ENCODE measurements at places on chromosomes 13 and 19.
A peak's percentile ranks its signal among the peaks of the same experiment; 100 is the strongest.

DNA sequence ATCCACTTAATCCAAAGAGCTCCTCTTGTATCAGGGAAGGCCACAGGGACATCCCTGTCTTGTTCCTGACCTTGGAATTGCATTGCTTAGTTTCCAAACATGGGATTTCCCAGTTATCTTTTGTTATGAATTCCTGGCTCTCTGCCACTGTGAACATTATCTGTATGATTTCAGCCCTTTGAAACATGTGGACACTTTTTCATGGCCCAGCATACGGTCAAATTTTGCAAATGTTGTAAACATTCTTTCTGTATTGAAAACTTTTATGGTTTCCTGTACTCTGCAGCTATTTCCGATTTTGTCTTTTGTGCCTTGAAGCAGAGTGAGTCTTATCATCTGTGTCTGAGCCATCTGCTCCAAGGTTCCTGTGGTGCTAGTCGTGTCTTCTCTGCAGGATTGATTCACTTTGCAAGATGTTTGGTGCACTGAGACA is 4.5 kb upstream of the CFAP97D2 start:
- H3K27me3 ChIP-seq = peaks cover 15% of the 10 kb centered on the region
- no peak overlapping the region for H3K27ac ChIP-seq
- H3K36me3 ChIP-seq = no peaks in the 10 kb centered on the region
- no peak overlapping the region for H3K4me3 ChIP-seq

DNA sequence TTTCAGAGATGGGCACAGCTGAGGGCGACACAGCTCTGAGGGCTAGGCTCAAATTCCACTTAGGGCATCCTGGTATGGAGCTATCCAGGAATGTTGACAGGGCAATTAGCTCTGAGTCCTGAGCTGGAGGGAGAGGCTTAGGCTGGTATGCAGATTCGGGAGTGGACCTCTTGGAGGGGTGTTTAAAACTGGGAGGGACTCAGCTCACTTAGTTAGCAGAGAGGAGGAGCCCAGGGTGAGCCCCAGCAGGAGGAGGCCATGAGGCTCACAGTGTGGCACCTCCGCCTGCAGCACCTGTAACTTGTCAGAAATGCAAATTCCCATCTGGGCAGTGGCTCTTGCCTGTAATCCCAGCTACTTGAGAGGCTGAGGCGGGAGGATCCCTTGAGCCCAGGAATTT is 10.2 kb upstream of the NOP53 start:
- H3K27ac ChIP-seq = no peak overlapping the region
- H3K4me3 ChIP-seq = no peak overlapping the region
- peaks cover 12% of the 10 kb centered on the region for H3K4me1 ChIP-seq
- no peaks in the 10 kb centered on the region for H3K27me3 ChIP-seq
- peaks cover 100% of the 10 kb centered on the region for H3K36me3 ChIP-seq

GRCh38 chr13:23506071-23506806 is 64.0 kb upstream of the TNFRSF19 start:
- no peaks in the 10 kb centered on the region for H3K4me1 ChIP-seq
- no peak overlapping the region for H3K4me3 ChIP-seq
- no peaks in the 10 kb centered on the region for H3K36me3 ChIP-seq
- H3K27me3 ChIP-seq = no peaks in the 10 kb centered on the region
- no peak for DNase-seq
- H3K27ac ChIP-seq = peak overlapping the region; percentile 45

- no peaks in the 10 kb centered on the region for H3K4me1 ChIP-seq
- no peak overlapping the region for H3K4me3 ChIP-seq
- no peaks in the 10 kb centered on the region for H3K27me3 ChIP-seq
- DNase-seq = no peak
- H3K36me3 ChIP-seq = no peaks in the 10 kb centered on the region
Measured at GRCh38 chr13:23673867-23674605, 103.8 kb downstream of the TNFRSF19 start.

GRCh38 chr13:20190481-20191310 is 2.0 kb downstream of the GJB2 start:
- peak overlapping the region; percentile 81 for H3K27ac ChIP-seq
- no peaks in the 10 kb centered on the region for H3K36me3 ChIP-seq
- peak overlapping the region; percentile 53 for H3K4me3 ChIP-seq
- no peak for DNase-seq
- H3K27me3 ChIP-seq = peaks cover 50% of the 10 kb centered on the region

DNA sequence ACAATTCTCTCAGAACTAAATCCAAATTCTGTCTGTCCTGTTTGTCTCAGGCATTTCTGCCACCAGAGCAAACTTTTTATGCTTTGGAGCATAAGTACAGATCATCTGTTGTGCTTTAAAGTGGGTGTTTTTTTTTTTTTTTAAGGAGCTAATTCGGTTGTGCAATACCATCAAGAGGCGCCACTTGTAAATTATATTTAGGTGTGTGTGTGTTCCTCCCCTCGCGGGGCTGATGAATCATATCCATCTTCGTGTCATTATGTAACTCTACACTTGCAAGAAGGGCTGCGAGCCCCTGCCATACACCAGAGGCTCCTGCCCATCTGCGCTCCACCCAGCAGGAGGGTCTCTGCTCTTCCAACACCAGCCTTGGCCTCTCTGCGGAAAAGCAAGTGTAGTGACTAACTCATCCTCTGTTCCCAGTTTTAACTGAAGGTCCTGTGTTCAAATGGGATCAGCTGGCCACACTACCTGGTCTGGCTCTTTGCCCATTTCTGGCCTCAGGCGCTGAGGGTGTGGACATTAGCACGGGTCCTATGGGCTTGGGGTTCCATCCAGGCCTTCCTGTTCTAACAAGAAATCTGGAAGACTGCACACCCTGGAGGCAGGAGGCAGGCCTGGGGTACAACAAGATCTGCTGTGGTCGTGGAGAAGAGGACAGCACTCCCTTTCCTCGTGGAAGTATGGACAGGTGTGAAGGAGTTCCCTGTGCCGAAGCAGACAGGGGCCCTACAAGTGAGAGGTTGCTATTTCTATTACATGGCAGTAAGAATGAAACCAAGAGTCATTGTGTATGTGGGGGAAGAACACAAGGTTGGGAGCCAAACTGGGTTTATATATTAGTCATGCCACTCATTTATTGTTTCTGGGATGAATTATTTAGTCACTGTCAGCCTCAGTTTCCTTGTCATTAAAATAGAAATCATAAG is 96.1 kb upstream of the MBNL2 start:
- H3K27me3 ChIP-seq = no peaks in the 10 kb centered on the region
- no peak for DNase-seq
- H3K27ac ChIP-seq = peak overlapping the region; percentile 86
- no peak overlapping the region for H3K4me3 ChIP-seq
- H3K4me1 ChIP-seq = peaks cover 25% of the 10 kb centered on the region
- no peaks in the 10 kb centered on the region for H3K36me3 ChIP-seq

- peaks cover 86% of the 10 kb centered on the region for H3K4me1 ChIP-seq
- DNase-seq = no peak
Measured at GRCh38 chr19:801030-801860, 4.0 kb downstream of the PTBP1 start.

DNA sequence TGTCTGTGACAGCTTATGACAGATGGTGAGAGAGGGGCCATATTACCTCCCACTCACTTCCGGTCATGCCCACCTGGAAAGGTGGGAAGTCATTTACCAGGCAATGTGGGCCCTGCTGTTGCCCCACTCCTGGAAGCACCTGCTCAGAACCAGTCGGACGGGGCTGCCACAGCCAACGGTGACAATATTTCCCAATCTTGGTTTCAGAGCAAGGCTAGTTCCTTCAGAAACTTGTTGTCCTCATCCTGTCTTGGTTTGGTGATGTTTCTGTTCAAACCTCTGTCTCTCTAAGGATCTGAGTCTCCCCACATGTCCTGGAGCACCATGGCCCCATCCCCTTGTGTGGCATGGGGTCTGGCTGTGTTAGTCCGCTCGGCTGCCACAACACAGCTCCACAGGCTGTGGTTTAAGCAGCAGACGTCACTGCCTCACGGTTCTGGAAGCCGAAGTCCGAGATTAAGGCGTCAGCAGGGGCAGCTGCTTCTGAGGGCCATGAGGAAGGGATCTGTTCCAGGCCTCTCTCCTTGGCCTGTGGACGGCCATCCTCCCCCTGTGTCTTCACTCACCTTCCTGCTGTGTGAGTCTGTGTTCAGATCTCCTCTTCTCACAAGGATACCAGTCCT is 31.5 kb upstream of the SLC15A1 start:
- no peak for DNase-seq
- no peak overlapping the region for H3K27ac ChIP-seq
- no peaks in the 10 kb centered on the region for H3K36me3 ChIP-seq
- no peaks in the 10 kb centered on the region for H3K4me1 ChIP-seq
- H3K4me3 ChIP-seq = no peak overlapping the region

DNA sequence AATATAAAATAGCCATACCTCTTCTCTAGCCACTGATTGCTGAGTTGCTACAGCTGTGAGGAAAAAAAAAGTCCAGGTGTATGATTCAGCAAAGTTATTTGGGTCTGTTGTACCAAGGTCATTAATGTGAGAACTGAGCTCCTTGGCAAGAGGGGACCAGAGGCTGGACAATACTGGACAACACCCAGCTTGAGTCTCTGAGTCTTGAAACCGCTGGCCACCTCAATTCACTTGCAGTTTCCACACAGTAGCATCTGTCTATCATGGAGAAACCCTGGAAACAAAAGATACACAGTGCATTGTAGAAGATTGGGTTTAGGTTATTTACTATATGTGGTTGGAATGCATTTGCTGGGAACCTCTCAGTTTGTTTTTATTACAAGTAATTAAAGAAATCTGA is 60.4 kb downstream of the WDFY2 start:
- H3K36me3 ChIP-seq = no peaks in the 10 kb centered on the region
- DNase-seq = no peak
- H3K27ac ChIP-seq = no peak overlapping the region
- H3K27me3 ChIP-seq = no peaks in the 10 kb centered on the region

DNA sequence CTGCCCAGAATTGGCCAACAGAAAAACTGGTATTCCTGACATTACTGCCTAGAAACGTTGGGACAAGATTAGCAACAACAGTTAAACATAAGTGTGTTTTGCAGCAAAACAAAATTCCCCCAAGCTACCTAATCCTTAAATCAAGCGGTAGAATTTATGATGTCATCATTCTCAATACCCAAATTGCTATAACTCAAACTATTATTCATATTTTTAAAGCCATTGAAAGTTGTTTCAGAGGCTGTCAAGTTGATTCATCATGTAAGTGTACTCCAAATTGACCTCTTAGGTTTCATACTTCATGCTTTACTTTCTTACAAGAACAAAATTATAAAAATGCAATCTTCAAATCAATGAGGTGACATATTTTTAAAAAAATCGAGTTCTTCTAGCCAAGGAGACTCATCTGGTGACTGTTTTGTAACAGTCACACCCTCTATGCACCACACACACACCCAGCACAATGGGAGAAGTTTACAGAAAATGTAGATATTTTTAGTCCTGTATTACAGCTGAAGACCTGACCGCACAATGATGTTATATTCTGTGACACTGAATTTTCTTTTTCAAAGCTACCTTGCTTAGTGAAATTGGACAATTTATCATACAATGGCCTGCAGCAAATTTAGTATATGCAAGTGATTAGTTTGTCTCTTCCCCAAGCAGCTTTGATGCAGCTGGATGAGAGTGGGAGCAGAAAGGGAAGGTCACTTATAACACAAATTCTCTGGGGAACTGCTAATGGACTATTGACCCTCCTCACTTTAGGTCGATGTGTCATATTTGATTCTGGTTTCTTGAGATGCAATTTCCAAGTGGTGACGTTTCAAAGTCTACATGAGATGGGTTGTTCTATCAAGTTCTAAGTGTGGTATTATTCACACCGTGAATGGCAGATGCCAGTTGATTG is 345.3 kb upstream of the OBI1 start:
- no peaks in the 10 kb centered on the region for H3K36me3 ChIP-seq
- no peaks in the 10 kb centered on the region for H3K4me1 ChIP-seq
- DNase-seq = no peak
- H3K4me3 ChIP-seq = no peak overlapping the region
- no peak overlapping the region for H3K27ac ChIP-seq

GRCh38 chr19:36833430-36833829 is 4.8 kb downstream of the ZNF790 start:
- peaks cover 13% of the 10 kb centered on the region for H3K4me1 ChIP-seq
- no peak overlapping the region for H3K4me3 ChIP-seq
- peaks cover 67% of the 10 kb centered on the region for H3K36me3 ChIP-seq
- H3K27me3 ChIP-seq = no peaks in the 10 kb centered on the region
- DNase-seq = no peak

GRCh38 chr13:75830842-75831241 is 194.7 kb downstream of the LMO7 start:
- H3K27me3 ChIP-seq = no peaks in the 10 kb centered on the region
- H3K27ac ChIP-seq = no peak overlapping the region
- no peak for DNase-seq
- no peaks in the 10 kb centered on the region for H3K36me3 ChIP-seq

- H3K27me3 ChIP-seq = peaks cover 35% of the 10 kb centered on the region
- H3K4me1 ChIP-seq = no peaks in the 10 kb centered on the region
- no peaks in the 10 kb centered on the region for H3K36me3 ChIP-seq
- DNase-seq = no peak
- H3K27ac ChIP-seq = no peak overlapping the region
Measured at GRCh38 chr19:34555447-34555846, 73.9 kb downstream of the WTIP start.

GRCh38 chr13:40330950-40331349 is 335.5 kb downstream of the FOXO1 start:
- no peaks in the 10 kb centered on the region for H3K27me3 ChIP-seq
- H3K27ac ChIP-seq = no peak overlapping the region
- DNase-seq = no peak
- H3K4me3 ChIP-seq = no peak overlapping the region

- no peaks in the 10 kb centered on the region for H3K27me3 ChIP-seq
- no peaks in the 10 kb centered on the region for H3K4me1 ChIP-seq
- H3K27ac ChIP-seq = no peak overlapping the region
- no peak for DNase-seq
- H3K36me3 ChIP-seq = no peaks in the 10 kb centered on the region
Measured at GRCh38 chr19:17977488-17977887, 10.6 kb downstream of the KCNN1 start.

DNA sequence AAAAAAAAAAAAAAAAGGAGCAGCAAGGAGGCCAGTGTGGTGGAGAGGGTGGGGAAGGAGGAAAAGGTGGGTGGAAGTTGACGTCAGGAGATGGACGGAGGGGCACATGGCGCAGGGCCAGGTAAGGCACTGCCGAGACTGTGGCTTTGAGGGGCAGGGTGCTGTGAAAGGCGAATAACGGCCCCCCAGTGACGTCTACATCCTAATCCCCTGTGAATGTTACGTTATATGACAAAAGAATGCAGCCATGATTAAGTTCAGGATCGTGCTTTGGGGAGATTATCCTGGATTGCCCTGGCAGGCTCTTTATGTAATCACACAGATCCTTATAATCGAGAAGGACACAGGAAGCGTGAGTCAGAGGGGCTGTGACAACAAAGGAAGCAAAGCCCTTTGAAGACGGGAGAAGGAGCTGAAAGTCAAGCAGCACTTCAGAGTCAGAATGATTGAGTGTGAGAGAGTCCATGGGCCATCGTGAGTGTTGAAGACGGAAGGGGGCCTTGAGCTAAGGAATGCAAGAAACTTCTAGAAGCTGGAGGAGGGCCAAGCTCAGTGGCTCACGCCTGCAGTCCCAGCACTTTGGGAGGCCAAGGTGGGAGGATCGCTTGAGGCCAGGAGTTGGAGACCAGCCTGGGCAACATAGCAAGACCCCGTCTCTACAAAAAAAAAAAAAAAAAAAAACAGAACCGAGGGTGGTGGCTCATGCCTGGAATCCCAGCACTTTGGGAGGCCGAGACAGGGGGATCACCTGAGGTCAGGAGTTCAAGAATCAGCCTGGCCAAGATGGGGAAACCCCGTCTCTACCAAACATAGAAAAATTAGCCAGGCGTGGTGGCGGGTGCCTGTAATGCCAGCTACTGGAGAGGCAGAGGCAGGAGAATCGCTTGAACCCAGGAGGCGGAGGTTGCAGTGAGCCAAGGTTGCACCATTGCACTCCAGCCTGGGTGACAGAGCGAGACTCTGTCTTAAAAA is 13.8 kb upstream of the CEACAM16 start:
- H3K36me3 ChIP-seq = peaks cover 4% of the 10 kb centered on the region
- H3K4me3 ChIP-seq = no peak overlapping the region
- H3K4me1 ChIP-seq = peaks cover 11% of the 10 kb centered on the region

Data from esophagus squamous epithelium (tissue), 5 donors.